B cell (primary cell): ENCODE measurements at places on chromosomes 3 and 15.

- no peak for DNase-seq
These were observed 11.5 kb downstream of the RBPMS2 start for GRCh38 chr15:64763874-64764273.

DNA sequence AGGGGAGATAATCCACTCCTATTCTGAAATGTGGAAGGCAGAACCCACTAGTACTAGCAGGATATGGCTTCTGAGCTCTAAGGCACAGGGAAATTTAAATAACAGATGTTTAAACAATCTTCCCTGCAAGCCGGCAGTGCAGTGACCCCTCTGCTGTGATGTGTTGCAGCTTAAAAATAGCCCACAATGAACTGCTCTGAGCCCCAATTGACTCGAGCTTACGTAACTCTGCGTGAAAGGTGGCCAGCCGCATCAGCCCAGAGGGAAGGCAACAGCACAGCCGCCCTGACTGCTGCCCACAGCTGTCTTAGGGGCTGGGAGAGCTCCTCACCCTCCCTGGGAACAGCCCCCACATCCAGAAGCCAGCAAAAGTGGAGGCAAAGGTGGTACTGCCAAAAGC is 12.5 kb upstream of the CAMKV start:
- no peak for DNase-seq

GRCh38 chr3:61875046-61875844 is 313.9 kb downstream of the PTPRG start:
- no peak for DNase-seq

DNA sequence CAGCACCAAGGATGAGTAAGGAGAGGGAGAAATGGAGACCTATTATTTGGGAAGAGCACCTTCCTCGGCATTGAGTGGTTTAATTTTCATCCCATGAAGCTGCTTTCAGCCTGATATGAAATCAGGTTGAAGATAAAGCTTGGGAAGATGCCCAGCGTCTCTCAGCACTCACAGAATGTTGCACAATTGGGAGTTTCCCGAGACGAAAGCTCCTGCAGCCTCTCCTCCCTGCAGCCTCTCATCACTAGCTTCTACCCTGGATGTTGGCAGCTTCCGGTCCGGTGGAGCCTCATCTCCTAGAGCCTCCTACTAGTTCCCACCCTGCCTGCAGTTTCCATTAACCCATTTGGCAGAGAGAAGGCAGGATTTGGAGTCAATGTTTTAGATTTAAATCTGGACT is 40.3 kb downstream of the EDEM1 start:
- DNase-seq = no peak
